Stimulated activated CD4-positive, alpha-beta T cell treated with anti-CD3 and anti-CD28 coated beads, Interleukin-15, amount 100 ng/mL, for 1 hour (primary cell): ENCODE measurements at places on chromosomes 16 and 17.

- DNase-seq: no peak
Measured at GRCh38 chr17:66422186-66422585, 119.8 kb downstream of the PRKCA start.

DNA sequence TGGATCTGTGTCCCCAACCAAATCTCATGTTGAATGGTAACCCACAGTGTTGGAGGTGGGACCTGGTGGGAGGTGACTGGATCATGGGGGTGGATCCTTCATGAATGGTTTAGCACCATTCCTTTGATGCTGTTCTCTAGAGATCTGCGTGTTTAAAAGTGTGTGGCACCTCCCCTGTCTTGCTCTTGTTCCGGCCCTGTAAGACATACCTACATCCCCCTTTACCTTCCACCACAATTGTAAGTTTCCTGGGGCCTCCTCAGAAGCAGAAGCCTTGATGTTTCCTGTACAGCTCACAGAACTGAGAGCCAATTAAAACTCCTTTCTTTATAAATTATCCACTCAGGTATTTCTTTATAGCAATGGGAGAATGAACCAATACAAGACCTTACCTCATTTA is 257.7 kb downstream of the XYLT1 start:
- no peak for DNase-seq

DNA sequence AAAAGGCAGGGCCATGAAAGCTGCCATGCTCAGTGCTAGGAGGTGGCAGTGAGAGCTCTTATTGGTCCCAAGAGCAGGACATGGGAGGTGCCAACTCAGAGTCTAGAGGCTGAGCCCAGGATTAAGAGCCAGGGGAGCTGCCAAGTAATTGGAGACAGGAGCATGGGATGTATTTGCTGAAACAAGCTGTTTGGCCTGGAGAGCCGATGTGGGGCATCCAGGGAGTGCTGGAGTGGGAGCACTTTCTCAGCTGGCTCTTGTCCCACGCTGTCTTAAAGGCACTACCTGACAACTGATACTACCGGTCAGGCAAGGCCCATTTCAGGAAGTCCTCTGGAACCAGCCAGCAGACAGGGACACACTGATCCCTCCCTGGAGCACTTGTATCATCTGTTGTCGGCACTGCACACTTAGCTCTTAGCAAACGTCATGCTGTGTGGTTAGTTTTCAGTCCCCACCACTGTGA is 19.3 kb downstream of the ANKFN1 start:
- DNase-seq: no peak

DNA sequence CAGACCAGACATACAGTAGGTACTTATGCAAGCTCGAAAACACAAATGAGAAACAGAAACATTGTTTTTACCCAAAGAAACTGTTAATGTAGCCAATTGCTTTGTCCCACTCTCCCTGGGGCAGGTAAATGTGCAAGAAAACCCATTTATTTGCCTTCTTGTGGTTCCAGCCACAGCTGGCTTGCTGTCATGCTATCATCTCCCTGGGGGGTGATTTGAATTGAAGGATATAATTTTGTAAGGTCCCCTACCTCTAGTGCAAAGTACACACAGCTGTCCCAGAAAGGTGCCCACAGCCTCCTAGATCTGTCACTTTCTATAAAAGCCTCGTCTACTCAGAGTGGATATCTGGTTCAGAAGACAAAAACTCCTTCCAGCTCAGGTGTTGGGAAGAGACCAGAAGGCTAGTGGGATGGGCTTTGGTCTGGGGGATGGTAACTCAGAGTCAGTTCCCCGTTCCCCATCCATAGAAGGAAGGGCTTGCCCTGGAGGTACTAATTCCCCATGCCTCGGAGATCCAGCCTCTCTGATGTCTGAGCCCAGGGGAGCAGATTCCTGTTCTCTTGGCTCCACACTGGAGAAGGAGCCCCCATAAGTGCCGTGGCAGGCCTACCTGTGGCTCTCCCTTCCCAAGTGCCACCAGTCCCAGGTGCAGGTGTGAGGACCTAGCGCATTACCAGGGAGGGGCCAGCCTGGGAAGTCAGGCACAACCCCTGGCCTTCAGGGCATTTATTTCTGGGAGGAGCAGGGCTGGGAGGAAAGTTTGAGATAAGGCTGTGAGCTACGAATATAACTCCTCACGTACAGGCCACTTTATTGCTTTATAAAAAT is 2.4 kb upstream of the PRR15L start:
- no peak for DNase-seq

GRCh38 chr17:49361129-49361901 is 735 bp downstream of the ZNF652 start:
- DNase-seq: peak; percentile 65

GRCh38 chr16:56111100-56111499 is 80.2 kb upstream of the GNAO1 start:
- no peak for DNase-seq

DNA sequence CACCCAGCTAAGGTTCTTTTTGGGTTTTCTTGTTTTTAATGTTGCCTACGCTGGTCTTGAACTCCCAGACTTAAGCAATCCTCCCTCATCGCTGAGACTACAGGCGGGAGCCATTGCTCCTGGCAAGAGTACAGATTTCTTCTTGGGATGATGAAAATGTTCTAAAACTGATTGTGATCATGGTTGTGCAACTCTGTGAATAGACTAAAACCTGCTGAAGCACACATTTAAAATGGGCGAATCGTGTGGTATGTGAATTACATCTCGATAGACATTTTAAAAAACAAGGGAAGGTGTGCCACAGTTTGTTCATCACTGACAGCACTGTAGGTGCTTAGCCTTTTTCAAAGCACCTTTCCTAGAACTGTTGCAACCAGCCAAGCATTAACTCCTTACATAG is 48.8 kb upstream of the CDH3 start:
- DNase-seq: no peak

DNA sequence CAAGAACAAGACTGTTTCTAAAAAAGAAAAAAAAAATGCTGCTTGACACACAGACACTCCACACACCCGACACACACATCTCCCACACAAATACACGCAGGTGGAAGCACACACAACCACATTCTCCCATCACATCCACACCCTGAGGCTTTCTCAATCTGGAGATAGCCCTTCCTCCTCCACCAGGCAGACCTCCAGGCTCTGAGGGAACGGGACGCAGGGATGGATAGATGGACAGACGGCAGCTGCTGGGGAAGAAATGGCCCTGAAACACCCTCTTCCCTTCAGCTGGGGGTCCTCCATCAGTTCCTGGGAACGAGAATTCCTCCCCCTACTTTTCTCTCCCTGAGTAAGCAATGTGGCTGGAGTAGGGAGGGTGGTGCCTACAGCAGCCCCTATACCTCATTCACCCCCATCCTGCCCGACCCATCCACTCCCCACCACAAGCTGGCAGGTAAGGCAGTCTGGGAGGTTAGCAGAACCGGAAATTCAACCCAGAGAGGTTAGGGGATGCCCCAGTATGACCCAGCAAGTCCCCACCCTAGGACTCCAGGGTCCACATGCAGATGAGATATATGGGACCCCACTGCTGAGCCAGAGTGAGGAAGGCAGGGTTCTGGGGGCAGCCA is 4.1 kb upstream of the LITAFD start:
- no peak for DNase-seq

DNA sequence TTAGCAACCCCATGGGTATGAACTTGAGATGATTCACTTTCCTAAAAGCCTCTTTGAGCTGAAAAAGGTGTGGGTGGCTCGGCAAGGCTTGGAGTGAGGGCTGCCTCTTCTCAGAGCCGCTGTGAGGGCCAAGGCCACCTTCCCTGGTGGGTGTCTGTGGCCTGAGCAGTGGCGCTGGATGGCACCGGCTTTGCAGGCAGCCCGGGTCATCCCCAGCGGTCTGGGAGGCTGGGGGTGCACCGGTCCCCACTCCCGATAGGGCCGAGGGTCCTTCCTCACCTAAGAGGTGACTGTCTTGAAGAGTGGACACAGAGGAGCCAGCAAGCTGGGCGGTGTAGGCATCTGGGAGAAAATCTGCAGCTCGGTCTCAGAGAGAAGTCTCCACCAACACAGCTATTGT is 79.2 kb upstream of the RBL2 start:
- DNase-seq: no peak

- no peak for DNase-seq
Measured at GRCh38 chr16:80931801-80932707, 74.6 kb downstream of the CMC2 start.

DNA sequence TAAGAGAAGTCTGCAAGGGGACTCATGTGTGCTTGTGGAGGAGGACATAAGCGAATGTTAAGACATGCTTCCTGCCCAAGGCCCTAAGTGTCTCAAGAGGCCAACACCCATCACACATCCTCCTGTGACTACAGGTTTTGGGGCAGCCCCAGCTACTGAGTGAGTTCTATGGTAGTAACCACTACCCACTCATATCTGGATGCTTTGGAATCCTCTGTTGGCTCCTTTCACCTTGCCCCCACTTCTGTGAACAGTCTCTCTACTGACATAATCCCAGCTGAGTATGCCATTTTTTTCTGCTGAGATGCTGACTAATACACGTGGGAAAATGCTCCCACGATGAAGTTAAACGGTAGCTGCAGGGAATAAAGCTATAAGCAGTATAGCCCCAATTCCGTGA is 153.5 kb downstream of the VPS53 start:
- no peak for DNase-seq

DNA sequence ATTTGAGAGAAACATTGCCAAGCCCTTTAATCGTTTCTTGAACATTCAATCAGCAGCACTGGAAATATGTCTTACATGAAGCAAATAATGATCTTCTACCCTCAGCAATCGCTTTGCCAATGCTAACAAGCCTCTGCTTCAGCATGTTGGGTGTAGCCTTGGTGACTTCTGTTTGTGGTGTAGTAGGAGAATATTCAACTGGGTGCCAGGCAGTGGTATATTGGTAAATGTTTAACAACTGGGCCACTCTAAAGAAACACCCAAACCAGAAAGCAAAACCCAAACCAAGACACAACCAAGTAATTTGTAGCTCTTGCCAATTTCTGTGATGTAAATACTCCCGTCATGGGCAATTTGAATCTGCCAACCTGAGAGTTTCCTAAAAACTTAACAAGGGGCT is 9.7 kb downstream of the CDH13 start:
- DNase-seq: no peak

DNA sequence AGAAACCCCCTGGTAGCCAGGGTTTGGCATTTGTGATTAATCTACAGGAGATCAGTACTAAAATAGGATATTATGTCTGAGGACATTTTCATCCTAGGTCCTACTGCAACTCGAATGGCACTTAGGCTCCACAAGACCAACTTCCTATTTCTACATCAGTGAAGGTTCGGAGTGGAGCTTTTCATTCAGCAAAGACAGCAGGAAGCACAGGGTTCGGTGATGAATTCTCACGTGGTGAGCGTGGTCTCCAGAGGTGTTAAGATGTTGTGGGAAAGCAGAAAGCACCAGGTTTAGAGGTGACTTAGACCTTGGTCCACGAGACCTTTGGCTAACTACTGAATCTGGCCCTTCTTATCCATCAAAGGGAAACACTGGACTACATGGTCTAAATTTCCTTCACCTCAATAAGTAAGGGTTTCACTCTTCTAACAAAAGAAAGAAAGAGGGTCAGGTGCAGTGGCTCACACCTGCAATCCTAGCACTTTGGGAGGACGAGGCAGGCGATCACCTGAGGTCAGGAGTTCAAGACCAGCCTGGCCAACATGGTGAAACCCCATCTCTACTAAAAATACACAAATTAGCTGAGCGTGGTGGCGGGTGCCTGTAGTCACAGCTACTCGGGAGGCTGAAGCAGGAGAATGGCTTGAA is 13.9 kb upstream of the HELZ start:
- no peak for DNase-seq

DNA sequence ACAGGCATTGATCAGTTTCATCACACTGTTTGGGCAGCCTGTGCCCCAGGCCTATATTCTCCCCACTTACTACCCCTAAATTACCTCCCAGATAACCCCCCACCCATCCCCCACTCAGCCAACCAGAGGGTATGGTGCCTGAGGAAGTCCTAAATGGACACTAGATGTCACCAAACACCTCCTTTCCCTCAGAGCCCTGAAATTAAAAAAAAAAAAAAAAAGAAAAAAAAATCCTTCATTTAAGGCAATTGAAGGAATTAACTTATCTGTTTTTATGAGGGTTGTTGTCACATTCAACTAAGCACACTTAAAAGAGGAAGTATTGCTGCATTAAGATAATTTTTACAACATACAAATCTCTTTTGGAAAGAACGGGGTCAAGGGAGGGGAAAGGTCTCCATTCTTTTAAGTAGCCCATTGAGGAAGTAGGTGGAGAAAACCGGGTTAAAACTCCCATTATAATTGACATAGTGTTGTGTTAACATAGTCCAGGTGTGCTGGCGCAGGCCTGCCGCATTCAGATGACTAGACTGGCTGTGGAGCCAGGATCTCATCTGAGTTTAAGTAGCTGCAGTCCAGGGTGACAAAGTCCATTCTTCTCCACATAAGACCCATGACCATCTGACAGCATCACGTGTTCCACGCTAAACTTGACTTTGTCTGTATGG is 46.3 kb downstream of the SNX11 start:
- no peak for DNase-seq

DNA sequence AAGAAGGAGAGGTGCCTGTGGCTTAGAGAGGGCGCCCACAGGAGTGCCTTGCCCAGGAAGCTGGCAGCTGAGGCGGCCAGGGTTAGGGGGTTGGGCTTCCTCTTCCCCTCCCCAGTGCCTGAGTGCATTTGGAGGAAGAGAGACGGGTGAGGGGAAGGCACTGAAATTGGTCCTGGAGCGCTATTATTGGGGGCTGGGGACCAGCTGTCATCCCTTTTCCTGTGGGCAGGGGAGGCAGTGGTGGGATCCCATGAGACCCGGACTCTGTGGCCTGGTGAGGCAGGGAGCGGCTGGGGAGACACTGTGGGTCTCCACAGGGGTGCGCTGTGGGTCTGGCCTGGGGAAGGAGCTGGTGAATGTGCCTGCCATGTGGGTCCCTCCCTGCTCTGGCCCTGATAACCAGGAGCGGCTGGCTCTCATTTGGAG is 259.7 kb downstream of the SEC14L1 start:
- peak; percentile 77 for DNase-seq

DNA sequence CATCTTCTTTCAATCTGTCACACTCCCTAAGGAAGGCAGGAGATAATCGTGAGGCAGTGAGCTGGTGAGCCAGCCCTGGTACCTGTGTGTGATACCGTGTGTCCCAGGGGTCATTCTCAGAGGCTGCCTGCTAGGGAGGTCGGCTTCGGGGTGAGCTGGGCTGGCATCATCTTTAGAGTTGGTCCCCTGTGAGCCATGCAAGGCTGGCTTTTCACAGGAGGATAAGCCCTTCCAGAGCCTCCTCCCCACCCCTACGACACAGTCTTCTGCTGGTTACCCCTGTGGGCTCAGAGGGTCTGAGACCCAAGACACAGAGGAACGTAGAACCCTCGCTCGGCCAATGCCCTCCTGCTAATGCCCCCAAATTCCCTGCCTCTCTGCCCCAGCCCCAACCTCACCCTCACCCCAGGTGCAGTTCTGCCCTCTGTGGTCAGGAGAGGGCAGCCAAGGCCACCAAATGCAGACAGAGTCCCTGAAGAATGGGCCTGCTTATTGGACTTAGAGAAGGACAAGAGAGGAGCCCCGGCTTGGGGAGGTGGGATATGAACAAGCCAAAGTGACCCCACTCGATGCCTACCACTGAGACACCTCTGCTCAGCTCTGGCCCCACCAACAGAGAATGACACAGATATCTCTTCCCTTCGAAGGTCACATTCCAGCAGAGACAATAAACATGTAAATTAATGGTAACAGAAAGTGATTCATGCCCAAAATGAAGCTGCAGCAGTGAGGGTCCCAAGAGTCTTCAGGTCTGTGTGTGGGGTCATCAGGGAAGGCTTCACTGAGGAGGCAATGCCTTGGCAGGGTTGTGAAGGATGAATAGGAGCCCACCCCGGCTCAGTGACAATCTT is 80.8 kb upstream of the CCL1 start:
- no peak for DNase-seq

GRCh38 chr17:2087597-2088211 is 32.8 kb downstream of the HIC1 start:
- no peak for DNase-seq

GRCh38 chr17:78179372-78179771 is 7.5 kb downstream of the TK1 start:
- DNase-seq: no peak
